ENCODE measurements at places on chromosomes 1 and 21. TPM values are rescaled to one million over a fixed set of nuclear protein-coding genes. Genes with fewer than 3 reads are reported as not detected.

GRCh38 chr1:55352811-55353180, 137.6 kb upstream of the USP24 start:
- H3K27ac ChIP-seq = no peak overlapping the region
- no peak for DNase-seq
- H3K4me3 ChIP-seq = no peak overlapping the region
- H3K27me3 ChIP-seq = no peaks in the 10 kb centered on the region

RIPK4 gene
- 7.2 TPM for polyA plus RNA-seq

GJA8 gene
- not detected for polyA plus RNA-seq

OR2T33 gene
- polyA plus RNA-seq = not detected

All from liver (tissue), 10 donors.